ENCODE measurements at places on chromosomes 2 and 18. TPM values are rescaled to one million over a fixed set of nuclear protein-coding genes. Genes with fewer than 3 reads are reported as not detected.

ALPG gene
- not detected for polyA plus RNA-seq

LYPD6 gene
- polyA plus RNA-seq = 0.09 TPM

DCC gene
- polyA plus RNA-seq = not detected

- no peak for DNase-seq
Measured at GRCh38 chr2:214412679-214413078, 1.8 kb downstream of the VWC2L start.

DNA sequence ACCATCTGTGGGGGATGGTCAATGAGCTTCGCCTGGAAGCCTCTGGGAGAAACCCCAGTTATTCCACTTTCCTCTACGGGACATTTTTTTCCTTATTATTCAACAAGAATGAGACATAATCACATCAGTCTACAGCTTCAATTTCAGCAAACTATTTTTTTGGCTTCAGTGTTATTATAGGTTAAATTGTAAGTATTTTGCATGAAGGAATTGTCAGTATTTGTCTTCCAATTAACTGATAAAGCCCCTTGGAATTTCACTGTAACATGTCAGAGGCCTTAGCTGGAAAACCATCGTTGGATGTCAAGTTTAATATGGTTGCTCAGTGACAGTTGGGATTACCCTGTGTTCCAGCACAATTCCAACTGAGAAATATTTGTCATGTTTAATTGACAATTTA, 480.9 kb upstream of the CHST9 start:
- DNase-seq = no peak

All from spleen (tissue), 13 donors.